ENCODE measurements at places on chromosomes 11 and 22. TPM values are rescaled to one million over a fixed set of nuclear protein-coding genes. Genes with fewer than 3 reads are reported as not detected.

ARHGAP8 gene
- total RNA-seq = 1.9 TPM

ALKBH8 gene
- total RNA-seq = 5.7 TPM

OR5J2 gene
- total RNA-seq = not detected

RIMBP3C gene
- 0.27 TPM for total RNA-seq

SLC25A18 gene
- 0.06 TPM for total RNA-seq

Measured in A549 treated with RU486 at 1 μM for 4 hours (cell line).